ENCODE measurements at places on chromosomes 7 and 10.
A peak's percentile ranks its signal among the peaks of the same experiment; 100 is the strongest.

- DNase-seq: no peak
Measured at GRCh38 chr10:42734536-42734935, 48.1 kb upstream of the BMS1 start.

GRCh38 chr10:132591166-132591971 is 53.8 kb downstream of the INPP5A start:
- no peak for DNase-seq

DNA sequence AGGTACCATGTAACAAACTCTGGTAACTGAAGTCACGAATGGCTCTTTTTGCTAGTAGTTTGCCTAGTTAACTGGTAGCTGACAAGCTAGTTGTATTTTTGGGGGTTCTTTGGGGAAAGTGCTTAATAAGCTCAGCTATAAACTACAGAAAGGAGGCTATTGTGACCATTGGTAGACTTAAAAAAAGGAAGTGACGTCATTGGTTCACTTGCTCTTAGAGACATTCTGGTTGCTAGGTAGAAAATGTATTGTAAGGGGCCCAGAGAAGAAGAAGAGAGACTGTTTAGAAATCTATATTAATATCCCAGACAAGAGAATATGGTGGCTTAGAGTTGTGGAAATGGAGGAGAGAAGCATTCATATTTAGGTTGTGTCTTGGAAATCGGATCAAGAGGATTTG is 103.0 kb downstream of the NXPH1 start:
- DNase-seq: no peak

- DNase-seq: no peak
Measured at GRCh38 chr7:55202150-55202913, 162.8 kb upstream of the LANCL2 start.

GRCh38 chr10:6607778-6608177 is 27.7 kb upstream of the PRKCQ start:
- no peak for DNase-seq

GRCh38 chr7:99420986-99421385 is 12.2 kb downstream of the BUD31 start:
- DNase-seq: no peak

DNA sequence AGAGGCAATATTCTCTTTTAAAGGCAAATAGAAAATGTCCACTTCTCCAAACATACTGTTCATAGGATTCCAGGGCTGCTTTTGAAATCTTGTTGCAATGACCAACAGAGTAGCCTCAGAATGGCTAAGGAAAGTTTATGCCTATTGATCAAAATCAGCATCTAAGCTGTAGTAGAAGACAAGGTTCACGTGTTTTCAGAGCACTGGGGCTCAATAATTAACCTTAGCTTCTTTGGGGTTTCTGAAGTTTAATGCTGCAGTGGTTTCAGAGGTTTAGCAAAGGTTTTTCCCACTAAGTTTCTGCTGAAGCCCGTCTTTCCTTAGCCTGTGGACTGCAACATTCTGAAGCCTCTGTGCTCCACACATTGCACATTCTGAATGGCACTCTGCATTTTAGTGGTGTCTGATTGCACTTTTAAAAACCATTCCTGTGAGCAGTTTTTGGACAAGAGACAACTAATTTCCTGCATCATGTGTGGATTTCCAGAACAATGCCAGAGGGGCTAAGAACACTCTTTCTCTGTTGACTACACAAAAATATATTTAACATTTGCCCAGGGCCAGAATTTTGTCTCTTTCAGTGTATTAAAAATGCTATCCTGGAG is 342.5 kb downstream of the PTEN start:
- no peak for DNase-seq

DNA sequence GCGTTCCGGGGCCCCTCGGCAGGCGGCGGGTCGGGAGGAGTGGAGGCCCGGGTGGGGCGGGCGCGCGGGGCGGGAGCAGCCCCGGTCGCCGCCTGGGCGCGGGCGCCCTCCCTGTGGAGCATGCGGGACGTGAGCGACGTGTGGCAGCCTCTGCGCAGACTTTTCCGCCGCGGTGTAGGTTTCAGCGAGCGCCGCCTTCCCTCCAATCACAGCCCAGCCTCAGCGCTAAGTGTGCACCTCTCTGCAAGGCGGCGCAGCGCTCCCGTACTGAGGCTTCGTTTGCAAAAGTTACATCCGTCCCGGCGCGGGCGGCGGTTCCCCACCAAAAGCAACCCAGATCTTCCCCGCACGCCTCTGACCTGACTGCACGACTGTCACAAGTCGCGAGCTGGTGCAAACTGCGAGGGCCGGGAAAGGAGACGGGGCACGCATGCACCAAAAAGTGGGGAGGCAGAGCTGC is 1.2 kb upstream of the PFKFB3 start:
- DNase-seq: peak; percentile 68
